ENCODE measurements at places on chromosomes 2 and 18.

- DNase-seq, result no peak
These were observed 125.5 kb downstream of the EN1 start for GRCh38 chr2:118721817-118722551.

GRCh38 chr2:177547122-177547521 lies 154.5 kb downstream of the AGPS start:
- DNase-seq, result no peak

DNA sequence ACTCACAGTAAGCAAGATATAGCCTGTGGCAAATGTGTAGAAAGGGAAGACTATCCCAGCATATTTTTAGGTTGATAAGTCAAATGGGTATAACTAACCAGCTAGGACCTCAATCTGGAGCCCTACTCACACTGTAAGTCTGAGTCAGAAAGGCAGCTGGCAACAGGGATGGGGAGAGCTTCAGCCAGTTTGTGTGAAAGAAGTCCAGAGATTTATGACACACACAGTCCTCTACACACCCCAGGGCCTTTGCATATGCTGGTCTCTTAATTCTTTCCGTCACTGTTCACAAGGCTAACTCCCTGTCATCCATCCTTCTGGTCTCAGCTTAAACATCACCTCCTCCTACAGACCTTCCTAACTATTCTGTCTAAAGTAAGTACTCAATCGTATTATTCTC lies 5.9 kb upstream of the TCF4 start:
- no peak for DNase-seq

- no peak for DNase-seq
These were observed 426.7 kb downstream of the SETBP1 start for GRCh38 chr18:45107425-45107824.

DNA sequence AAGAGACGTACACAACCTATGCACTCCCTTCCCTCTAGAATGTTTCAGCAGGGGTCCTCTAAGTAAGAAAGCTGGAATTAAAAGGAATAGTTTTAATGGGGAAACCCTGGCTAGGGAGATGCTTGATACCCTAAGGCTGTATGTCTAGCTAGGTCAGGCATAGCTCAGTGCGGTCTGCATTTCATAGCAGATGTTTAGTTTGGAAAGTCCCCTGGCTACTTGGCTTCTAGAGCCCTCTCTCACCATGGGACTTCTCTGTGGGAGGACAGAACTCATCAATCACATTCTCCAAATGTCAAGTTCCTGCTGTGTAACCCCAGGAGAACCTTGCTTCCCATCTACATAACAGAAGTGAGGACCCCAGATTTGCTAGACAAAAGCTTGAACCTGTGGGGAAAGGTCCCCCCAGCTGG lies 24.1 kb upstream of the ANXA4 start:
- peak; percentile 77 for DNase-seq

DNA sequence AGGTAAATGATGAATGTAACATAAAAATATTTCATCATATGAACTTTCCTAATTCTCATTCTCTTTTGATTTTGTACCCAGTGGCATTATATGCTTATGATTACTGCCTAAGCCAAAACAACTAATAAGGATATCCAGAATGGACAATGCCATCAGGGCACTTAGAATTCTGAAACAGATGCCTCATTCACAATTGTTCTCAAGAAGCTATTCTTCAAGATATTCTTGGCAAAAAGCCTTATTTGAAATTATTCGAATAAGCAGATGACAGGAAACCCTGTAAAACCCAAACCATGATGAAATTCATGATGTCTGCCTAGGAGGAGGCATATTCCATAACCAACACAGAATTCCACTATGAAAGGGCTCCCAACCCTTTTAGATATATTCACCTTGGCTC lies 353.2 kb upstream of the TRIB2 start:
- DNase-seq, result no peak

DNA sequence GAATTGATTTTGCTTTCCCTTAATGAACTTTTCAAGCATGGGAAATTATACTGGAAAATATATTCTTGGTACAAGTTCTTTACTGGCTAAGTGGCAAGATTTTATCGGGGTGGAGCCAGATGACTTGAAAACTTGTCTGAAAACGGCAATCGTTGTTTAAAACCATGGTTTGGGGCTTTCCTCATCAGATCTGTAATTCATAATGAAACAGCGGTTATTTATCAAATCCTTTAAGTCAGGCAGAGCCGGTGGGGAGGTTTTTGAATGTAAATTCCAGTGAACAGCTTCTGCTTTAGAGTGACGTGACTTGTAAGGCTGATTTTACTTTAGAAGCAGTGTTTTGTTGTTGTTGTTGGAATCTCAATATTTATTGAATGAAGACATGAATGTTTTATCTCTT lies 2.6 kb downstream of the SEC11C start:
- DNase-seq, result no peak
